Cerebellar nuclear complex (tissue), 1 donor: ENCODE measurements at places on chromosomes 6 and 20.

DNA sequence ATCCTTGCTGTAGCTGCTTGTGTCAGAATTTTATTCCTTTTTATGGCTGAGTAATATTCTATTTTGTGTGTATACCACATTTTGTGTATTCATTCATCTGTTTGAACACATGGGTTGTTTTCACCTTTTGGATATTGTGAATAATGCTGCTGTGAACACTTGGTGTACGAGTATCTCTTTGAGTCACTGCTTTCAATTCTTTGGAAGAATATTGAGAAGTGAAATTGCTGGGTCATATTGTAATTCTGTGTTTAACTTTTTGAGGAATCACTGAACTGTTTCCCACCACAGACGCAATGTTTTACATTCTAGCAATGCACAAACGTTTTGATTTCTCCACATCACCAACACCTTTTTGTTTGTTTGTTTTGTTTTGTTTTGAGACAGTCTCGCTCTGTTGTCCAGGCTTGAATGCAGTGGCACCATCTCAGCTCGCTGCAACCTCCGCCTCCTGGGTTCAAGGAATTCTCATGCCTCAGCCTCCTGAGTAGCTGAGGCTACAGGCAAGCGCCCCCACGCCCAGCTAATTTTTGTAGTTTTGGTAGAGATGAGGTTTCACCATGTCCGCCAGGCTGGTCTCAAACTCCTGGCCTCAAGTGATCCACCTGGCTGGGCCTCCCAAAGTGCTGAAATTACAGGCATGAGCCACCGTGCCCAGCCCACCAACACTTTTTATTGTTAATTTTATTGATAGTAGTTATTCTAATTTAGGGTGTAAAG, 21.7 kb downstream of the CPXM1 start:
- no peak for DNase-seq

GRCh38 chr20:37567671-37568588, 40.3 kb upstream of the BLCAP start:
- DNase-seq: no peak

GRCh38 chr20:650954-651353, 2.0 kb downstream of the SRXN1 start:
- no peak for DNase-seq

DNA sequence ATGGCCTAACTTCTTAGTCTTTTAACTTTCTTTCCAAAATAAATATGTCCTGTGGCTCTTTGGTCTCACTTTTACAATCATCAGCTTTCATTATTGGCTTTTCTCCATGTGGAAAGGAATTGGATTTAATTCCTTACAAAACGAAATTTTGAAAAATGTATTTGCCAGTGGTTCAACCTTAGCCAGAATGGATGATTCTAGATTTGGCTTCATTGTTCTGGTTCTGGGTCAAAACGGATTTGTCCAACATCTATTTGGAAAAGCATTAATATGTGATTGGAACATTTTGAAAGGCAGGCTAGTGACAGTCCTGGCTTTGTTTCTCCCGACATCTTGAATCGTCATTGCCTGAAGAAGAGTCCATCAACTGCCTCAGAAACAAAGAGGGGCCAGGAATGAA, 59.2 kb downstream of the TENT5A start:
- DNase-seq: no peak

GRCh38 chr6:135012349-135012748, 42.3 kb downstream of the HBS1L start:
- DNase-seq: no peak

GRCh38 chr6:108822401-108822800, 25.8 kb upstream of the ARMC2 start:
- no peak for DNase-seq

DNA sequence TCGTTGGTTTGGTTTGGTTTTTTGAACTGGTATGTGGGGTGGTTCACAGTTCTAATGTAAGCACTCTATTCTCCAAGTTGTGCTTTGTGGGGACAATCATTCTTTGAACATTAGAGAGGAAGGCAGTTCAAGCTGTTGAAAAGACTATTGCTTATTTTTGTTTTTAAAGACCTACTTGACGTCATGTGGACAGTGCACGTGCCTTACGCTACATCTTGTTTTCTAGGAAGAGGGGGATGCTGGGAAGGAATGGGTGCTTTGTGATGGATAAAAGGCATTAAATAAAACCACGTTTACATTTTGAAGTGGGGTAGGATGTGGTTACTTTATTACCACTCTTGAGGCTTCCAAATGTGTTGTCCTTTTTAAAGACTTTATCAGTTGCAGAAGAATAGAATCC, 168.0 kb downstream of the ZMYND8 start:
- no peak for DNase-seq

GRCh38 chr6:97632341-97632740, 349.3 kb upstream of the MMS22L start:
- no peak for DNase-seq

- DNase-seq: no peak
Observed at GRCh38 chr6:136920216-136920615, 1.9 kb upstream of the SLC35D3 start.

DNA sequence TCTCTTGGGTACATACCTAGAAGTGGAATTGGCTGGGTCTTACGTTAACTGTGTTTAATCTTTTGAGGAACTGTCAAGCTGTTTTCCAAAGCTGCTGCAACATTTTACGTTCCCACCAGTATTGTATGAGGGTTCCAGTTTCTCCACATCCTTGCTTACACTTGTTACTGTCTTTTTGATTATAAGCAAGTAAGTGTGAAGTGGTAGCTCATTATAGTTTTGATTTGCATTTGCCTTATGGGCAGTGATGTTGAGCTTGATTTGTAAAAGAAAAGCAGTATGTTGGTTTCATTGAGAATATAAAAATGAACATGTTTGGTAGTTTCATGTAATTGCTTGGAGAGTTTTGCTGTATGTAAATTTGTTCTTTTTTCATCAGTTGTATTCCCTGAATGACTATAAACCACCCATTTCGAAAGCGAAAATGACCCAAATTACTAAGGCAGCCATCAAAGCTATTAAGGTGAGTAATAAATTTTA, 40.4 kb downstream of the SCAF8 start:
- DNase-seq: no peak

GRCh38 chr6:138204792-138205384, 13.4 kb downstream of the PBOV1 start:
- DNase-seq: no peak

DNA sequence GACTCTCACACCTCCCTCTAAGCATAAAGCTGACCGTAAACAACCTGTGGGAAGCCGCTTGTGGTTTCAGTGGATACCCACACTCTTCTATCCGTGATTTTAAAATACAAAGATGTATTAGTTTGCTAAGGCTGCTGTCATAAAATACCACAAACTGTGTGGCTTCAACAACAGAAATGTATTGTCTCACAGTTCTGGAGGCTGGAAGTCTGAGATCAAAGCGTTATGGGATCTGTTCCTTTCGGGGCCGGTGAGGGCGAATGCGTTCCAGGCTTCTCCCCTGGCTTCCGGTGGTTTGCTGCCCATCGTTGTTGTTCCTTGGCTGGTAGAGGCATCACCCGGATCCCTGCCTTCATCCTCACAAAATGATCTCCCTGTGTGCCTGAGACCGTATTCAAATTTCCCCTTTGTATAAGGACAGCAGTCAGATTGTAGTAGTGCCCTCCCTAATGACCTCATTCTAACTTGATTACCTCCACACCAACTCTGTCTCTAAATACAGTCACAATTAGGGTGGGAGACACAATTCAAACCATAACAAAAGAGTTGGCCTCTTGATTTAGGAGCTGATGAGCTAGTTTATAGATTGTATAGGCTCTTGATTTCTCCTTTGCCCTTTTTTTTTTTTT, 210.6 kb upstream of the SOX4 start:
- no peak for DNase-seq

DNA sequence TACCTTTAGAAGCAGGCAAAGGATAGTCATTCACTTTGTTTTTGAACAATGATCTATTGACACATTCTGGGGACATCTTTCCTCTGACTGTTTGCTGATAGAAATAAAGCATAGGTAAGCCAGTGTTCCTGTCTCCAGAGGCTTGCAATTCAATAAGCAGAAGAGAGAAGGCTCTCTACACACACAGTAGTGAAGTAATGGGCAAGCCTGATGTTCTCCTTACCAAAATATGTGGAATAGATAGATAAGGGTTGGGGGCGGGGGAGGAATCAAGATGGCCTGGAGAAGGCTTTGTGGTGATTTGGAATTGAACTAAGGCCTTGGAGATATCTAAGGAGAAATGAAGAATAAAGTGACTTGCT, 27.3 kb downstream of the PAQR8 start:
- DNase-seq: no peak

DNA sequence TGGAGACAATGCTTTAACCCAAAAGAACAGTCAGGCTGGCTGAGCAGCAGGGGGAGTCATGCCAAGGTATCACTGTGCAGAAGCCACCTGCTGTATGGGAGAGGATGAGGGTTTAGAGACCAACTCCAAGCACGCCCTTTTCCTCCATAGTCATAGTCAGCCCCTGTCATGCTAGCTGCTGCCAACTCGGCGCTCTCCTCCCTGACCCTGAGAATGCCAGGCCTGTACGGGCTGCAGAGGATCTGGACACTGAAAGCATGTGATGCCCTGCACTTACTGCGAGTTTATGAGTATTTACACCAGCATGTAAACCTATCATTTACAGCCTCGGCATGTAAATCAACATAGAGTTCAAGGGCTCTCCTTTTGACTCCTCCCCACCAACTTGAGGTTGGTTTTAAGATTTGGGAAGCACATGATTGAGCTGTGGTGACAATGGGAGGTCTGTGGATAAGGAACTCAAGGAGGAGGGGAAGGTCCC, 11.7 kb upstream of the SCUBE3 start:
- no peak for DNase-seq

DNA sequence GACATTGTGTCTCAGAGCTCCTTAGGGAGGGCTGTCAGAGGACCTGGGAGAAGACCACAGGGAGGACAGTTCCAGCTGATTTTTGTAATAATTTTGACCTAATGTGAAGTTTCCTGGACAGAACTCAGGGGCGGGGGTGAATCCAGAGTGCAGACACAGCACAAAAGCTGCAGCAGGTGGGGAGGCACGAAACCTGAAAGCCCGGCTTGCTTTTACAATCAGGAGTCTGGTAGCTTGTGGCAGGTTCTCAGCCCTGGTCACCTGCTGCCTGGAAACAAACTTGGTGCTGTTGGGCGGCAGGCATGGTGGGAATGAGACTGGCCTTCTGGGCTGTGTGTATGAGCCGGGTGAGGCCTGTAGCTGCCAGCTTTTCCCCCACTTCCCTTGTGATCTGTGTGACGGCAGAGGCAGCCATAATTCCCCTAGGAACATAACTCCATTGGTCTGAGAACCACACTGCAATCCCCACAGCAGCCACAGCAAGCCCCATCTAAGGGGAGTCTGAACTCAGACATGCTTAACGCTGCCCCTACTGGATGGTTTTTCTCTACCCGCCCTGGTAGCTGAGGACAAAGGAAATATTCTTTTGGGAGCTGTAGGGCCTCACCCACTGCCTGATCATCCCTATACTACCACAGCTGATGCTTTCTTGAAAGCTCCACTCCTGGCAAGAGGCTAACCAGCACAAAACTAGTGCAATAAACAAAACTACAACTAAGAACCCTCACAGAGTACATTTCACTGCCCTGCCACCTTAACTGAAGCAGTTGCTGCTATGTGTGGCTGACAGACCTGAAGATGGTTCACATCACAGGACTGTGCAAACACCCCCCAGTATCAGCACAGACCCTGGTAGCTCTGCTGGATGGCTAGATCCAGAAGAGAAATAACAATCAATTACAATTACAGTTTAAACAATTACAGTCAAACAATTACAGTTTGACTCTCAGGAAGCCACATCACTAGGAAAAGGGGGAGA, 1055.1 kb upstream of the GJE1 start:
- no peak for DNase-seq

DNA sequence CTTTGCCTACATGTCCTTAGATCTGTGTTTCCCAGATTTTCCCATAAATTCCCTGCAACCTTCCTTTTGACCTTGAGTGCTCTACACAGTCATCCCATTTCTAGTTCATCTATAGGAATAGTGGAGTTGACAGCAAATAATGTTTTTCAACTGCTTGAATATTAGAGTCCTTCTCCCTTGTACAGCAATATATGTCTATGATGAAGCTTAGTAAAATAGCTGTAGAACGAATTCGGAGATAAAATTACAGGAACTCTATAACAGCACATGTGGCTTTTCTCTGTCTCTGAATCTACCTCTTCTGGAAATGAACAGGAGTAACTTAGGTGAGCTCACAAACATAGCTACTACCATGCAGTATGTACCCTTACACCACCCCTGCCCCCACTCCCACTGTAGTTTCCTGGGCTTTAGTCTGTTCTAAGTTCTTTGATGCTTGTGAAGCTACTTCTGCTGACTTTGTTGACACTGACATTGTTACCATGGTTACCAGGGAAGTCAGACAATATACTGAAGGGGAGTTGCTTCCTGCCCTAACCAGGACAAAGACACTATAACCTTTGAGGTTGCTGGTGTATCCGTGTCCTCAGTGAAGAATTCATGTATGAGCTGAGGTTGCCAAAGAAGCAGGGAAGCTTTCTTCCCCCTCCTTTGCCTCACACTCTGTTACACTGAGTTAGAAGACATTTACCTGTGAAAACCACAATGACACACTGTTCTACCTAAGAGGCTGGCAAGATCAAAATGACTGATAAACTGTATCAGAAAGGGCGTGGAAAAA, 35.8 kb upstream of the SHLD1 start:
- no peak for DNase-seq

DNA sequence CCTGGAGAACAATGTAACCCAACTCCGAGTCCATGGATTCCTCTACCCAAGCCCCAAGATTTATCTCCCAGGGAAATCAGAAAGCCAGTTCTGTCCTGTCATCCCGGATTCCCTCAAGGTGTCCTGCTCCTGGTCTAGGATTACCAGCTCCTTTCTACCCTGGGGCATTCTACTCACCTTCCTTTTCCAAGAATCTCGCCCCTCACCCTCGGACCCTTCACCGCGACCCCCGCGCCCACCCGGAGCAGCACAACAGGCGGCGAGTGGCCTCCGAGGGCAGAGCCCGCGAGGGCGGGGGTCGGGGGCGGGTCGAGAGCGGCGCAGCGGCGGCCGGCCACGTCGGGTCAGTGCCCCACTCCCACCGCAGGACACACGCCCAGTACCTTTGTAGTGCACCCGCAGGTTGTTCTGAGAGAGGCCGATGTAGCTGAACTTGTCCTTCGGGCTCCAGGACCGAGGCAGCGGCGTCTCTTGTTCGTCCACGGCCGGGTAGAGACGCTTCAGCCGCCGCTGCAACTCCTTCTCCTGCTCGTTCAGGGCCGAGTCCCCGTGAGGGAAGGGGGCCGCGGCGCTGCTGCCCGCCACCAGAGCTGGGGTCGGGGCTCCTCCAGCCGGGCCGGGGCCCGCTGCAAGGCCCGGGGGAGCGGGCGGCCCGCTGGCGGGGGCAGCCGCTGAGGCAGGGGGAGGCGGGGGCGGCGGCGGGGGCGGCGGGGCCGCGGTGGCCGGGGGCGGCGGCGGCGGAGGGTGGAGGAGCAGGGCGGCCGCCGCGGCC, 897 bp downstream of the RANBP9 start:
- no peak for DNase-seq

- DNase-seq: no peak
Observed at GRCh38 chr6:114138577-114139248, 167.8 kb upstream of the HDAC2 start.

DNA sequence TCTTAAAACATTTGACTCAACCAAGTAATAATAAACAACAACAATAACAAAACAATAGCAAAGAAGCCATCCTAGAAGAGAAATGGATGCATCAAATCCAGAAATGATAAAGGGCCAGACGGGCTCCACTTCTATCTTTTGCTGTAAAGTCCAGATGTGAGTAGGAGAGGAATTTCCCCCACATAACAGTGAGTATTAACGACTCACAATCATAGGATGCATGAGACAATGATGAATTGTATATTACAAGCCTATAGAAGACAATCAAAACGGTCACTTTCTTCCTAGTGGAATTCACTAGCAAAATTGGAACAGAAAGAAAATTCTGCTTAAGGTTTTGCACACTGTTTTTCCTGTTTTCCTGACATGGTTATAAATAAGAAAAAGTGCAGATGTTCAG, 97.0 kb upstream of the PREP start:
- no peak for DNase-seq
